ENCODE measurements at places on chromosomes 1 and 21.

DNA sequence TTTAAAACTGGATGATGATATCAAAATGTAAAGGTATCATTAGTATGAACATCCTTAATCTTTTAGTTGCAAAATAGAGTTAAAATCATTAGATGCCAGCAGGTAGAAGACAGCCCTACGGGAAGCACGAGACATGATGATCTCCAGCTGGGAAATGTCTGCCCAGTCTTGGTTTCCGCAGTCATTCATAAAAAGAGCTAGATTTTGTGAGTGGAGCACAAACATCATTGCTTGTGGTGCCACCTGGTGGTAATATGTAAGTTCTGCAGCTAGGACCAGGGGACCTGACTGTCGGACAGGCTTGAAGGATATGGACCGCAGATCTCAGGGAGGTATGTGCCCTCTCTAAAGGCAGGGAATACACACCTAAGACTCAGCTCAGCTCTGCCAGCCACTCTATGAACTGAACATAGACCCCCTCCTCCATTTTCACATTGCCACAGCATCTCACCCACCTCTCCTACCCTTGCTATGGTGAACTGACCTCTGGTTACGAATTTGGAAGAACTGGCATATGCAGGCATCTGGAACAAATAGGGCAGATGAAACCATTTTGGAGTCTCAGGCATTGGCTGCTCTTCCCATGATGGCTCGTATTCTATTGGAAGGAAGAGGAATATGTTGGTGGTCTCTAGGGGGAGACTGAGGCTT is 9.2 kb downstream of the FCMR start:
- DNase-seq = peak; percentile 34

- DNase-seq = no peak
Observed at GRCh38 chr1:155962599-155963211, 15.6 kb downstream of the ARHGEF2 start.

DNA sequence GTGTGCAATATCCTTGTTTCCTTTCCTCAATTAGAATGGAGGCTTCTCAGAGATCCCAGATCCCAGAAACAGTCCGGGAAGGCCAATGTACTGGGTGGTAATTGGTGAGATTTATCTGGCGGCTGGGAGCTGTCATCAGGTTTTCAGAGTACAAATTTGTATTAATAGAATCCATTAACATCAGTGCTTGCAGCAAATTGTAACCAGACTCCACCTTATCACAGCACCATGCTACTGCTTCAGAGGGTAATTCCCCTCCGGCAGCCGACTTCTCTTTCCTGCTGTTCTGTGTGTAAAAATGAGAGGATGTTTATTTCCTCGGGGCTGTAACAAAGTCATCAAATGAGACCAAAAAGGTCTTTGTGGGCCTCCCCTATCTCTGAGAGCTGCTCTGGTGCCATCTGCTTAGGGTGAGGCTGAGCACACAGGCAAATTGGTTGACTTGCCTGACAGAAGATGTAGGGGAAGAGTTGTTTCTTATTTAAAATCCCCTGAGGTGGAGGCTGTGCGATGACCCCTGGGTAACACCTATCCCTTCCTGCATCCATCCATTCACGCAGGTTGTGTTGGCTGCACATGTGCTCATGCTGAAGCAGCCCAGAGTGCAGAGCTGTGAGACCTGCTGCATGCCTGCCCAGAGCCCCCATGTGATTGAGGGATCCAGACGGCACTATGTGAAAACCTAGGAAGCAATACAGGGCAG is 19.2 kb downstream of the NFASC start:
- no peak for DNase-seq

DNA sequence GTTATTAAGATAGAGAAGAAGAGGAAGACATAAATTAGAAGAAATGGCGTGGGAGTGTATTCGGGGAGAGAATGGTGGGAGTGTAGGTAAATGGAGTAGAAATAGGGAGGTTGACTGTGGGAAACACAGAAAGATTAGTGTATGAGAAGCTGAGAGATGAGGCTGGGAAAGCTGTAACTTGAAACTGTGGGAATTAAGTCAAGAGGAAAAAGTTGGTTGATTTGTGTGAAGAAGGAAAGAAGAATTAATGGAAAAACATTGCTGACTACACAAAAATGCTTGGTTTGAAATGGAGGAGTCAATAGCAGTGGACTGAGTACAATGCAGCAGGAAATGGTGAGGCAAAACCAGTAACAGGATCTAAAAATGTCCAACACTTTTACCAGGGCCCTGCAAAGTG is 448.3 kb downstream of the PTPRC start:
- DNase-seq = no peak

DNA sequence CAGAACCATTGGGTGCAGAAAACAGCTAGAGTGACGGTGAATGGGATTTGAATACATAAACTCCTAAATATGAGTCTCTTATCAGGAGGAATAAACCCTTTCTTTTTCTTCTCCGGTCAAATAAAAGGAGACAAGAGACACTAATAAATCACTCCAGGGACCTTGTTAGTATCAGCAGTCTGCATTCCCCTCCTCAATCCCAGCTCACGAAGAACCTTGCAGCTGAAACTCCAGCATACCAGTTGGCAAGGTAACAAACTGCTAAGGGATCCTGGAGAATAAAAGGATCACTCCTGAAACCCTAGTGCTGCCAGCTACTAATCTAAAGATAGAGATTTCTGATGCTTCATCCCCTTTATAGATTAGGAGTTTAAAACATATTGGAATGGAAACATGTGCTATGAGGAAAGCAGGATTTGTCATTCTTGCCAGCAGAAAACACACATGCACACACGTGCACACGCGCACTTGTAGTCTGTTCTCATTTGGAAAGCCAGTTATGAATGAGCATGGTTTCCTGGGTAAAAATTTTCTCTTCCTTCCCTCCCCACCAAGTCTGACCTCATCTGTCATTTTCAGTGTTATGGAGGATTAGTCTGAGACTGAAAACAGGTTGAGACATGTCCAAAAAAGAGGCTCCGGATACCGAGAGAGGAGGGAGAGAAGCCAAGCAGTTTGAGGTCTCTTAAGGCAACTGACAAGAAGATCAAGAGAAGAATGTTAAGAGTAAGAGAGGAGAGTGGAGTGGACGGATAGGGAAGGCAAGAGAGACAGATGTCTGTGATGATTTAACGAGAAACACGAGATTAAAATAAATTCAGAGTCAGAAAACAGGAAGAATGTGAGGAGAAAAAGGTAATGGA is 10.9 kb downstream of the IER5 start:
- no peak for DNase-seq

GRCh38 chr1:109799445-109799844 is 35.7 kb upstream of the EPS8L3 start:
- no peak for DNase-seq

DNA sequence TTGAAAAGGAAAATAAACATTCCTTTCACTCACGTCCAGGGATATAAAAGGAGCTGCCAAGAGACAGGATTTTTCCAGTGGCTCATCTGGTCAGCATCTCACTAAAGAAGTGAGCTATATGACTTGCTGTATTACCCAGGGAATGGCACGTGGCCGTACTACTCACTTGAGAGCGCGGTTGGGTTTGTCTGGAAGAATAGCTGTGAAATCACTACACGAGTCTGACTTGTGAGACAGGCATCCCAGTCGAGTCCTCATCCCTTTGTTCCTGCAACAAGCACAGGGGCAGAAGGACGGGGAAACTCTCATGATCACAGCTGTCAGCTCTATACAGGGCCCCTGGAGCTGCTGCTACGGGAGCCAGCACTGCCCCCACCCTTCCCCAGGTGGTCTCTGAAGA is 17.7 kb downstream of the RGS8 start:
- DNase-seq = no peak

DNA sequence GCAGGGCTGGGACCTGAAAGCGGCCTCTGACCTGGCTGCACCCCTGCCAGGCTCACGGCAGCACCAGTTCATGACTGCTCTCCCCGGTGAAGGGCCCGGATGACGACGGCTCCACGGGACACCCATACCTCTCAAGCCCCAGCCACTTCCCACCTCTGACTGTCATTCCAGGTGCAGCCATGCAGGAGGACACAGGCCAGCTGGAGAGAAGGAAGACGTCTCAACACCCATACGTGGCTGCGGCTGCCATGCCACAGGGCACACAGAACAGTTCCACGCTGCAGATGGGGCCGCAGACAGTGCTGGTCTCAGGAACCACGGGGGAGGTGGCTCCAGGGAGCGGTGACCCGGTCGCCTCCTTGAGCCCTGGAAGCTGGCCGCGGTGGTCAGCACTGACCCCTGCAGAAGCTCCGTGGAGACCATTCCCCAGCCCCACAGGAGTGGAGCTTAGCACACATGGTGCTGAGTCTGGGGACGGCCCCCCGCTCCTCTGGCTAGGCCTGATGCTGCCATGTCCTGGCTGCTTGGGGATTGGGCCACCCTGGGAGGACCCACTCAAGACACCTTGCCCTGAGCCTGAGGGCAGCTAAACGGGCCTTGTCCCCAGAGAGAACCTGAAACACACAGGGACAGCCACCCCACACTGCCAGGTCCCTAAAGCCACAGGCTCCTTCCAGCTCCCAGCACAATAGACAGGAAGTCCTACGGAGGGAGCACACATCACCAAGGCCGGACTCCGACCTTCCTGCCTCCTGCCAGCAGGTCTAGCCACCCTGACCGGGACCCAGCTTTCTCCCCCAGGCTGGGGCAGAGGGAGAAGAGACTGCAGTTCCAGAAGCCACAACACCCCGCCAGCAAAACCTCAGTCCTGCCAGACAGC is 8.6 kb downstream of the WNT9A start:
- DNase-seq = no peak

GRCh38 chr1:204417074-204417997 is 5.7 kb upstream of the PPP1R15B start:
- DNase-seq = no peak

- DNase-seq = no peak
Observed at GRCh38 chr1:162538815-162539431, 22.6 kb upstream of the UAP1 start.

GRCh38 chr1:99784809-99785255 is 18.4 kb upstream of the FRRS1 start:
- no peak for DNase-seq

- DNase-seq = no peak
Observed at GRCh38 chr1:209651138-209651587, 1.1 kb downstream of the LAMB3 start.

DNA sequence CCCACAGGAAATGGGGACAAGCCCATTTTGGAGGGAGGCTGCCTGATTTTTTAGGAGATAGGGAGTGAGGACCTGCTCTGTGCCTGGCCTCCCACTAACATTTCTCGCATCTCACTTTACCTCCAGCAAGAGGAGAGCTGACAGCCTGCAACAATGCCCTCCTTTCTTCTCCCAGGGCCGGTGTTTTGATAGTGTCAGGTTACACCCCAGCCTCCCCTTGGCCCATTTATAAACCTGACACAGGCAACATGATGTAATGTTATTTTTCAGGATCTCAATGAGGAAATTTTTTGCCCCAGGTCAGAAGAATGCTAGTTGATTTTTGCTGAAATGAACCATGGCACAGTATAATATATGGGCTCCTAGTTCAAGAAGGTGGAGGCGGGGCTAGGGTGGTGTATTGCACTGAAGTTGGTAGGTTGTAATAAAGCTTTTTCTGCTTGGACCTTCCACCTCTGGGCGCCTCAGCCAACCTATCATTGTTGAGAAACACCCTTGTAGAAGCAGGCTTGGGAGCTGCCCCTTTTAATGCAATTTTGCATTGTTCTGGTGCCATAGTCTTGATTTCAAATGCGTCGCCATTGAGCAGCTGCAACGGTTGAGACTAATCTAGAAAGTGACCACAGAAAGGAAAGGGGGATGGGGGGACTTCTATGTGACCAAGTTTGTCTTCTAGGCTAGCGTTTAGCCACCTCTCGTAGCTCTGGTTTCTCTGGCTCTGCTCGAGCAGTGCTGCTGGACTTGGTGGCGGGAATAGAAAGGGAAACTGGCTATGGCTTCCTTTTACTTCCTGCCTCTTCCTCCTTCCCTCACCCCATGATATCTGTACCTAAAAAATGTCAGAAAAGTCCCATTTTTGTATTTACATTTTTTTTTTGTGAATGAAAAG is 53.0 kb downstream of the PBX1 start:
- no peak for DNase-seq

GRCh38 chr1:243408479-243408878 is 152.6 kb downstream of the SDCCAG8 start:
- no peak for DNase-seq

DNA sequence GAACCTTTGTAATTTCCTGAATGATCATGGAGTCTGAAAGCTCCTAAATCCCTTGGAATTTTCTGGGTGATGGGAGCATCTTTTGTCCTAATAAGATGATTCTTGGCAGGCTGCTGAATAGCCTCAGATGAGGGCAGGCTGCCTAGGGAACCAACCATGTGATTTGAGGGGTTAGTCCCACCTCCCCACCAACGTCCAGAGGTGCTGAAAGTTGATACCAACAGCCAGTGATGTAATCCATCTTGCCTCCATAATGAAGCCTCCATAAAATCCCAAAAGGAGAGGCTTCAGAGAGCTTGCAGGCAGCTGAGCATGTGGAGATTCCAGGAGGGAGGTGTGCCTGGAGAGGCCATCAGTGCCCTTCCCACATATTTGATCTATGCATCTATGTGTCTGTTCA is 43.7 kb downstream of the GTF2B start:
- no peak for DNase-seq

- no peak for DNase-seq
Observed at GRCh38 chr1:232244426-232244825, 385.5 kb downstream of the SIPA1L2 start.

DNA sequence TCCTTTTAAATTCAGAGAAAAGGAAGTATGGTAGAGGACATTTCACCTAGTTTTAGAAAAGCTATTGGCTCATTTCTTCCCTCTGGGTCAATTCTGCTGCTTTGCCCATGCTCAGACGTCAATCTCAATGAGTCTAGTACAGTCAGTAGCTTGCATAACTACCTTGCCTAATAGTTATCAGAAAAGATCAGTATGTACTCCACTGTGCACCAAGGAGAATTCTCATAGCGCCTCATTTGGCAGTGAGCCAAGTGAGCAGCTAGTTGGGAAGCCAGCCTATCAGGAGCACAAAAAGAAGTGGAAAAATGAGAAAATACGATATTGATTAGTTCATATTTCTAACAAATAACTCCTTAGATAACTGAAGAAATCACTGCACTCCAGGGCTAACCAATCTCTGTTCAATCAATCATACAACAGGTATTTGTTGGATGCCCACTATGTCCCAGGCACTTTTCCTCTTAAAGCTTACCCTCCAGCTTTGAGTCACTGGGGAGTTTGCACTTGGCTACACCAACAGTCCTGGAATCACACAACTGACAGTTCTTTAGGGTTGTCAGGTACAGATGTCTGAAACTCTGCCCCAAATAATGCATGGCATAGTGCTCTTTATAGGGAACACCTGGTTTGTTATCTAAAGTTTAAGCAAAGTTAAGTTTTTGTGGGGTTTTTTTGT is 50.2 kb downstream of the PRDX6 start:
- no peak for DNase-seq
